ENCODE measurements at places on chromosomes 13 and 19.

- no peak for DNase-seq
Observed at GRCh38 chr13:94192431-94192975, 287.0 kb downstream of the DCT start.

- peak; percentile 10 for DNase-seq
Observed at GRCh38 chr19:5903056-5903623, 450 bp downstream of the NDUFA11 start.

GRCh38 chr19:13255041-13255718, 105.0 kb downstream of the IER2 start:
- no peak for DNase-seq

- peak; percentile 41 for DNase-seq
Observed at GRCh38 chr13:88622362-88622973, 951.3 kb downstream of the SLITRK5 start.

DNA sequence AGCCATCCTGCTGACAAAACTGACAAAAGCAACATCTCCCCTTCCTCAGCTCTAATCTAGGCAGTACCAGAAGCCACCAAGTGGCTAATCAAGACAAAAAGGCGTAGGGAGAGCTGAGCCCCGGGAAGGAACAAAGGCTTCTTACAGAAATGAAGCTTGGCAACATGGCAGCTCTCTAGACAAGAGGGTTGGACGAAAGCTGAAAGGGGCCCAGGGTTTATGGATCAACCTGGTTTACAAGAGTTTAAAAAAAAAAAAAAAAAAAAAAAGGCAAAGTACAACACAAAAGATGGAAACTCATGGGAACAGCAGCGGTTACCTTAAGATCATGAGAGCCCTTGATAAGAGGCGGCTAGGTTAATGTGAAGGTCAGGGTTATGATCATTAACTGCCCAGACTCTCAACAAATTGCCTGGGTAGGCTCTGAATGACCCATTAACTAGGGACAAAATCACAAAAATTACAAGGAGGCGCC, 14.0 kb downstream of the ZC3H4 start:
- DNase-seq: no peak

DNA sequence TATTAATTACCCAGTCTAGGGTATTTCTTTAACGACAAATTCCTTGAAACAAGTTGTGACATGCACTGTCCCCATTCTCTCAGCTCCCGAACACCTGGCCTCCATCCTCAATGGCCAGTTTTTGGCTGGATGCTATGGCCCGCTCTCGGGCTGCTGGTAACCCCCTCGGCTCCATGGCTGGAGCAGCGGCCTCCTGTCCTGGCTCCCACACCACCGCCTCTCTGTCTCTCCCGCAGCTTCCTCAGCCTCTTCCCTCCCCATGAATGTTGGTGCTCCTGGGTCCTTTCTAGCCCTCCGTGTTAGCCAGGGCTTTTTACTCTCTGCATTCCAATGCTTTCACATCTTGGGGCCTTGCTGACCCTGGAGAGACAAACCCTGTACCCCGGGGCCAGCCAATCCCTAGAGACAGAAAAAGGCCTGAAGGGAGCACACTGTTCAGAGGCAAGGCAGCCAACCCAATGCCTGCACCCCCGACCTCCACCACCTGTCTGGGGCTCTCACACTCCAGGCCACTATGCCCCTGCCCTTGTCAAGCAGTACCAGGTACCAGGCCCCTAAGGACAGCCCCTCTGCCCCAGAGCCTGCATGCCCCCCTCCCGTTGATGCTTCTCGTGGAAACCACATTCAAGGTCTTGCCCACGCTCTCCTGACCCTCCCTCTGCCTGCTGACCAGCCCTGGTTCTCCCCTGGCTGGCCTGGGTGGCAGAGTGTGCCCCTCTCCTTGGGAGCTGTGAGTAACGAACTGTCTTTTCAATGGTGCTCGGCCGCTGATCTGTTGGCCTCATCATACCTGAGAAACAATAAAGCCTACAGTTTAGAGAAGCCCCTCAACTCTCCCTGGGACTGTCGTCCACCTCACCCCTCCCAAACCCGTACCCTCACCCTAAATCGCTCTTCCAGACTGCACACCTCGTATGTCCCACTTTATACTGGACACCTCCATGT, 86.9 kb upstream of the GPR183 start:
- no peak for DNase-seq
